Stromal cell of bone marrow (primary cell): ENCODE measurements at places on chromosomes 1 and 21.

GRCh38 chr1:7383671-7384520 lies 387.2 kb upstream of the VAMP3 start:
- no peak for DNase-seq

GRCh38 chr1:117173691-117174090 lies 37.0 kb downstream of the VTCN1 start:
- no peak for DNase-seq

DNA sequence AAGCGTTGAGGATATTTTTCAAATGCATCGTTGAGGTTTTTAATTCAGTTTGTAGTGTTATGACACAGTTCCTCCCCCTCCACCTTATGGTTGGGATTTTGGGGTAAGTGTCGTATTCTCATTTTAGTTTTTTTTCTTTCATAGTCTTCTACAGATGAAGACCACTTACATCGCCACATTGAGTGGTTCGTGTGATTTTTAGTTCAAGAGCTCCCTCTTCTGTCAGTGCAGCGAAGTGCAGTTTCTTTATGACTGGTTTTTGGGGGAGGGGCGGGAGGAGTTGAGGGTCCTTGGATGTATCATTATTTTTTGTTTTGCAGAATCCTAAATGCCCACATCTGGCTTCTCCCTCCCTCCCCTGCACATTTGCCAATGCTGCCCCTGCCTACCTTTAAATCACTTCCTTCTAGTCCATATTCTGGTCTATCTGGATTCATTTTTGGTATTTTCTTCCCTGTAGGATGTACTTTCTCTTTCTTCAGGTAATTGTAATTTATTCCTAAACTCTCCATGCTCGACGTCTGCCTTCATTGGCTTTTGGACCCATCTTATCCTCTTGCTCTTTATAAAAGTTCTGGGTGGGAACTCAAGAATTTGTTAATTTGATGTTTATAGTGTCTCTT lies 433.1 kb downstream of the CAMTA1 start:
- DNase-seq: no peak

DNA sequence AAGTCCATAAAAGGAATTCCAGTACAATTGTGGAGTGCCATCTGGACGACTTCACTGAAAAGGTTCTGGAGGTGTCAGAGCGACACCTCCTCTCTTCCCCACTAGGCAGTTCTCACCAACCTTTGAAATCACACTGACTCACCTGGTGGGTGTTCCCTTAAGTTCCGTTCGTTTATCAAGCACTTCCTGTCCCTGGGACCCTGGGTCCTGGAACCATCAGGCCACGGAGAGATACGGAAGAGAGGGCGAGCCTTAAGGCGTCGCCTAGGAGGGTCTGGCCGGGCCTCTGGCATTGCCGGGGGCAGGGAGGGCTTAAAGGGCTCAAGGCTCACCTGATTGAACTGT lies 317 bp downstream of the SPAG17 start:
- no peak for DNase-seq

GRCh38 chr1:115068826-115069585 lies 20.3 kb downstream of the TSPAN2 start:
- peak; percentile 43 for DNase-seq

GRCh38 chr1:12113433-12114339 lies 50.6 kb downstream of the TNFRSF8 start:
- DNase-seq: no peak
